ENCODE measurements at places on chromosomes 3 and 15.

DNA sequence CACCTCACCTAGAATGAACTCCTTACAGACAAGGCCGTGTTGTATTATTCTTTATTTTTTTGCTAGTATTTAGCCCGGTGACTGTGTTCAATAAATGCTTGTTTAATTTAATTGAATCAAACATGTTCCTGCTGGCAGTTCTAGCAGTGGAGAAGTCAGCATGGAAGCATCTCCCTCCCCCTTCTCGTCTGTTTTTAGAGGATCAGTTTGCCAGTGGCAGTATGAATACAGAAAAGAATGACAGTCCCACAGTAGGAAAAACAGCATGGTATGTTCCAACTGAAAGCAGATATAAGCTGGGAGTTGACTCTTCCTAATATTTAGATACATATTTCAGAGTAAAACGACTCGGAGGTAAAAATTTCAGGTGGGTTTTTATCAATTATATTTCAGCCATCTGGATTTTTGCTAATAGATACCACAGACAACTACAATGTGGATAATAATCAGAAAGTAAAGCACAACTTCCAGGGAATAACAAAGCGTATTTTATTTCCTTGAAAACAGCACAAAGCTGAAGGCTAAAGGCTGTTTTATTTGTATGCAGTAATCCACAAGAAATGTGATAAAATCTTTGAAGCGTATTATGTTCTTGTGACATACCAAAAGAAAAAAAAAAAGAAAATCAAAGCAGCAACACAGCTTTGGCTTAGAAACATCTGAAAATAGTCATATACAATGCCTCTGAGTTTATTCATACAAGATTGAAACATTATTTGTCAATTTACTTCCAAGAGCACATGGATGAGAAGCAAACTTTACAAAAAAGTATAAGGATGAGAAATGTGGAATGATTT lies 244.5 kb upstream of the KCNMB2 start:
- DNase-seq: no peak

DNA sequence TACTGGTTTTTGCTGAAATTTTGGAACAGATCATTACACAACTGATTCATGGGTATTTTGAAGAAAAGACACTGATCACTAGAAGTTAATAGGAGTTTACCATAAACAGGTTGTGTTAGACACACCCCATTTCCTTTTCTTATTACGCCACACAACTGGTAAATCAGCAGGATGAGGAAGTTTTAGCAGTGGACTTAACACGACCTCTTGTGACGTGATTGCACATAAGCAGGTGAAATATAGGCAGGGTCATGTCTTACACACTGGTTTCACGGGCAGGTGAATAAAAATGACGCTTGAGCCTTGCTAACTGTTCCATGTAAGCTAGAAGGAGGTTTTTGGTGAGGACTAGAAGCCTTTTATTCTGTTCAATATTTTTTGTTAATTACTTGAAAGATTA lies 27.1 kb upstream of the TPRG1 start:
- DNase-seq: no peak

DNA sequence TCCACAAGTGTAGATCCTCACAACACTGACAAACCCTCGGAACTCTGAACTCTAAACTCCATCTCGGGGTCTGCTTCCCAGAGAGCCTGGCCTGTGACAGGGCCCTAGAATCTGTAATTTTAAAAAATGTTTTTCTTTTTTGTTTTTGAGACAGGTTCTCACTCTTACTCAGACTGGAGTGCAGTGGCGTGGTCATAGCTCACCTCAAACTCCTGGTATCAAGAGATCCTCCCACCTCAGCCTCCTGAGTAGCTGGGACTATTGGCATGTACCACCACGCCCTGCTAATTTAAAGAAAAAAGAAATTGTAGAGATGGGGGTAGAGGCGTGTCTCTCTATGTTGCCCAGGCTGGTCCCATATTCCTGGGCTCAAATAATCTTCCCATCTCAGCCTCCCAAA lies 26.2 kb downstream of the CRABP1 start:
- no peak for DNase-seq

DNA sequence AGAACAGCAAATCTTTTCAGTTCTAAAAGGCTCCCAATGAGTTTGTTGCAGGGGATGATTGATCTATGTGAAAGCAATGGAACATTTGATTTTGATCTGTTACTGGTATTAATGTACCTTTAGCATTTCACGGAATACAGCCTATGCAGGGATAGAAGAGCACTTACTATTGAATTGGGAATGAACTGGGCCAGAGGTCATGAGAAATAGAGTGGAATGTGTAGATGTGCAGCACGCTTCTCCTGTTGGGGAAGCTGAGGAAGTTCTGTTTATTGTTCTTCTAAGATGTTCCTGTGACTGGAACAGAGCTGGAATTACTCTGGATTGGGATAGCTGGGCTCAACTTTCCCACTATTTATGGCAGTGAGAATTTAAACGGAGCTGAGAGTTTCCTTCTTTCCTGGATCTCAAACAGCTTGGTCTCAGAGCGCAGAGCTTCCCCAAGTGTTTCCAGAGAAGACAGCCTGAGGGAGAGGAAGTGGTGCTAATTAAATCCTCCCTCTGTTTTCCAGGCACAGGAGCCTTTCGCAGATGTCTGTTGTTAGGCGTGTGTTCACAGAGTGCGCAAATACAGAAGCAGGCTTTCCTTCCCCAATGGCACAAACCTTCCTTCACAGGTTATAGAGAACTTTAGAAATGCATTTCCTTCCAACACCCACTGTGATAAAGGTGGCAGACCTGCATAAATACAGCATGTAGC lies 32.5 kb downstream of the TPRG1 start:
- no peak for DNase-seq

GRCh38 chr3:72368331-72368975 lies 479.8 kb downstream of the SHQ1 start:
- DNase-seq: no peak

- no peak for DNase-seq
Measured at GRCh38 chr3:15114466-15115358, 15.8 kb upstream of the RBSN start.

DNA sequence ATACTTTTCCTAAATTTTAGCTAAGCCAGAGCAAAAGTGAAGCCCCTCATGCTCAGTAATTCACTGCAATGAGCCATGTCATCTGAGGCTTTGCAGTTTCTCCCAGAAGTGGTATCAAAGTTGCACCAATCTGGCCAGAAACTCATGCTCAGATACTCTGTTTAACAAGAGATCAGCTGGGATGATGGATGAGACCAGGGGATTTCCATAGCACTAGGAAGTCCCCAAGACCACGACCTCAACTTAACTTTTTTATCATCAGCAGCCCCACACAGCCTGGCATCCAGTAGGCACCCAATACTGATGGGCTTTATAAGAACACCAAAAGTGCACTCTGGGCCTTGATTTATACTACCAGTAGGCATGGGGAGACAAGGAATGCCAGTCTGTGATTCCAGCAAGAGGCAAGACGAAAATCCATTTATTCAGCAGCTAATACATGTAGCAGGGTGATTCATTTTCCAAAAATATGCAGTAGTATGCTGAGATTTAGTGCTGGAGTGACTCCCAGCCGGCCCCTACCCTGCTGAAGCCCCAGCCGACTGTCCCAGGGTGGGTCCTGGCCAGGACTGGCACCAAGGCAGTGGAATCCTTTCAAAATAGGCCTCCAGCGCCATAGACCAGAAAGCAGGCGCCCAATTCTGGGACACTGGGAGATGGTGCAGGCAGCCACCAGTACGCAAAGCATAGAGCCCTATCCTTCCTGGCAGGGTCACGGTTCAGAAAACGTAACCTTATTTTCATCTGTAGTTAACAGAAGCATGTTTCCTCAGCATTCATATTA lies 612 bp upstream of the LDHAL6B start:
- DNase-seq: no peak

GRCh38 chr3:137692803-137693431 lies 71.2 kb upstream of the SOX14 start:
- no peak for DNase-seq

DNA sequence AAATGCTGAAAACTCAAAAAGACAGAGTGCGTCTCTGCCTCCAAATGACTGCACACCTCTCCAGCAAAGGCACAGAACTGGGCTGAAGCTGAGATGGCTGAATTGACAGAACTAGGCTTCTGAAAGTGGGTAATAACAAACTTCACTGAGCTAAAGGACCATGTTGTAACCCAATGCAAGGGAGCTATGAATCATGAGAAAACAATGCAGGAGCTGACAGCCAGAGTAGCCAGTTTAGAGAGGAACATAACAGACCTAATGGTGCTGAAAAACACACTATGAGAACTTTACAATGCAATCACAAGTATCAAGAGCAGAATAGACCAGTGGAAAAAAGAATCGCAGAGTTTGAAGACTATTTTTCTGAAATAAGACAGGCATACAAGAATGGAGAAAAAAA lies 10.1 kb upstream of the AVEN start:
- no peak for DNase-seq

DNA sequence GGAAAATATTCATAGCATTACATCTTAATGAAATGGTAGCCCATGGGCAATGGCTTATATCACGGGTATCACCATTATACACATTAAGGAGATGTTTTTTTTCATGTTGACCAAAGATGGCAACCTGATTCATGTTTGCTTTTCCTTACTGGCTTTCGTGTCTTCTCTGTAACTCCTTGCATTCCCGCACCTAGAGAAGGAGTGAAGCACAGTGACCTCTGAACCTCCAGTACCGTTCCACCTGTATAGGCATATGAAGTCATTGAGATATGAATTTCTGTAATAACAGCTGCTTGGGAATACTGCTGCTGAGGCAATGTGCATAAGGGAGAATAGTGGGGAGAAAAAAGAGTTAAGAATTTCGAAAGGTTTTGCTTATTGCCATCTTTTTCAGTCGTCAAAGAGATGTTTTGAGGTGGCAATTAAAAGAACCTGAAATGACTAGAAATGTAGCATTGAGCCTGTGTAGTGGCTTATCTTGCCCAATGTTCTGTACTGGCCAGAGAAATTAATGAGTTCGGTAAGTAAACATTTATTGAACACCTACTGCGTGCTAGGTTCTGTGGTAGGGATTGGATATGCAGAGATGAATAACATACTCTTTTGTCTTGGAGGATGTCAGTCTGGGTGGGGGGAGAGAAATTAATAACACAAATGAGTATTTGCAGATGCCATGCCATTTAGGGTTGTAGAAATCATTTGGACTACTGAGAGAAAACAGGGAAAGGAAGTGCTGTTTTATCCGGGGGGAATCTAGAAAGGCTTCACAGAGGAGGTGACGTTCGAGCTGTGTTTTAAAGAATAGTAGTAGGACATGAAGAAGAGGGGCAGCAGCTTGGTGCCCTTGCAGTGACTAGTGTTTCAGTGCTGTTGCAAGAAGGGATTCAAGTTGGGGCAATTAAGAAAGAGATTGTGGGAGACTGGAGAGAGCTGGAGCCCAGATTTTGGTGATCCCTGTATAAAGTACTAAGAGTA lies 2.5 kb downstream of the FEM1B start:
- no peak for DNase-seq

All from stimulated activated naive B cell treated with anti-CD40 and anti-IgM and Interleukin-4, amounts not matched to agents 10 μg/mL and 1 μg/mL and 100 μg/mL, for 72 hours (primary cell).